Stimulated activated CD4-positive, alpha-beta T cell treated with anti-CD3 and anti-CD28 coated beads, Interleukin-1b, Interleukin-23, amount 100 ng/mL, for 1 hour (primary cell): ENCODE measurements at places on chromosomes 7 and 10.

DNA sequence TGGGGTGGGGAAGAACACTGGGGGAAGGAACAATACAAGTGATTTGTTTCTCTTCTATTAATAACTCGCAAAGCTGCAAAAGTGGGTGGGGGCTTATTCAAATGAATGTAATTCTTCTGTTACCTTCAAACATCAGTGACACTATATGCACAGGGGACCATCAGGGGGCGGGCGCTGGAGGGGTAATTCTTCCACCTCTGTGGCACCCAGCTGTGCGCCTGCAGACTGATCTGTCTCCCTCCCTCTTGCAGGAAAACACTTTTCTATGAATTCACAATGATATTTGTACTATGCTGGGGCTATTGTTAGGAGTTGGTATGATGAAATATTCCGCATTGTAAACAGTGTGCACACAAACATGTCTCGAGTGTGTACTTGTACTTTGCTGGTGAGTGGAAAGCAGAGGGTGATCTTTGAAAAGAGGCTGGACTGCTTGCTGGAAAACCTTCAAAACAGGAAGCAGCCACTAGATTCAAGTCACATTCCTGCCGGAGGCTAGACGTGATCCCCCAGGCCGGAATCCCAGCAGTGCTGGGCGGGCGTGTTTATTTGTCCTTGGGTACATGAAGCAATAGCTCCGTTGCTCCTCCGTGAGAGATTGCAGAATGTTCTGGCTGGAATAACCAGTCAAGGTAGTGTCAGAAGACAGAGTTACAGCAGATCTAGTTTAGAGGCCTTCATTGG, 15.8 kb upstream of the BNIP3 start:
- no peak for DNase-seq

DNA sequence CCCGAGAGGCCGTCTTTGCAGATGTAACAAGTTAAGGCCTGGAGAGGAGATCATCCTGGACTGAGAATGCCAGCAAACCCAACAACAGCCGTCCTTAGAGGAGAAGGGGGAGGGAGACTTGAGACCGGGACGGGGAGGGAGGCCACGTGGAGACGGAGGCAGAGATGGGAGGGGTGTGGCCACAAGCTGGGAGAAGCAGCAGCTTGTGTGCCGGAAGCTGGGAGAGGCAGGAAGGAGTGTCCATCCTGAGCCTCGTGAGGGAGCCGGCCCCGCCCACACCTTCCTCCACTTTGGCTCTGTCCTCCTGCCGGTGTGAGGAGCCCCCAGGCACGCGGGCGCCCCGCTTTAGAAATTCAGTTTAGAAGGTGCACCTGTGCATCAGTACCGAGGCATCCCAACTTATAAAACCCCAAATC, 95.7 kb downstream of the DNAJB6 start:
- DNase-seq, result no peak

GRCh38 chr7:34222722-34223121, 317.4 kb downstream of the BMPER start:
- DNase-seq, result no peak

GRCh38 chr10:58517081-58517480, 4.4 kb downstream of the BICC1 start:
- no peak for DNase-seq

GRCh38 chr7:22127835-22128527, 182.3 kb upstream of the CDCA7L start:
- no peak for DNase-seq

GRCh38 chr10:129897871-129898626, 66.0 kb downstream of the EBF3 start:
- DNase-seq, result no peak

- no peak for DNase-seq
These were observed 27.0 kb upstream of the CDK13 start for GRCh38 chr7:39923091-39923490.

DNA sequence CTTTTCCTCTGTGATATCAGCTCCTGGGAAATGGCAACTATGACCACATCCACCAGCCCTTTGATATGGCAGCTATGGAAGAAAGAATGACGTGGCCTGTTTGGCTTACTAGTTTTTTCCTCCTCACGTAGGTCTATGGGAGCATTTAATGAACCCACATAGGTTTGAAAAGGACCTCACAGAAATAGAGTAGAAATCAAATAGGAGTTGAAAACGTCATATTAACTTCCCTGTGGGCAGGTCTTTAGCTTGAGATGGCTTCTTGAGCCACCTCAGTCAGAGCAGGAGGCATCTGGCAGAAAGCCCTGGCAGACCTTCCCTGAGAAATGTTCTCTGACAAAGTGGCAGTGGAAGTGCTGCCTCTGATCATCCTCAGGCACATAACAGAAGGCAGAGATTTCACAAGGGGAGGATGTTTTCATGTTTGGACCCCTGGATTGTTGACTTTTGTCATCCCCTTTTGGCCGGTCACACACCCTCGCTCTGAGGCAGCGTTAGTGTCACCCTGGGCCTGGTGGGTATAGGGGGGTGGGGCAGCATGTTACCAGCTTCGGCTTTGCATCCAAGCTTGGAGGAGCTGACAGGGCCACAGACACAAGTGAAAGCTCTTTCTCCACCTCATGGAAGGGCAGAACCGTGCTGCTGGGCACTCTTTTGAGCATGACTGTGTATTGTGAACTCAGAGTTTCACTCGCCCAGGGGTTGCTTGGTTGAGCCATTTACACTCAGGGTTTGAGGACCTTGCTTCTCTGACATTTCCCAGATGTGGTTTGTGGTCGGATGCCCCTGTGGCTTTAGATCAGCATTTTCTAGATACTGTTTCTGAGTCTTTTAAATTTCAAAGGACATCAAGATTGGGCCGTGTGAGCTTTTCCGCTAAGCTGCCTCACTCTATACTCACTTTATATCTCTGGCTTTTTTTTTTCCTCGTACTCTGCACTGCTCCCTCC, 184.2 kb downstream of the STK31 start:
- DNase-seq, result no peak

- DNase-seq, result no peak
These were observed 9.9 kb upstream of the GNAI1 start for GRCh38 chr7:80124526-80125264.

DNA sequence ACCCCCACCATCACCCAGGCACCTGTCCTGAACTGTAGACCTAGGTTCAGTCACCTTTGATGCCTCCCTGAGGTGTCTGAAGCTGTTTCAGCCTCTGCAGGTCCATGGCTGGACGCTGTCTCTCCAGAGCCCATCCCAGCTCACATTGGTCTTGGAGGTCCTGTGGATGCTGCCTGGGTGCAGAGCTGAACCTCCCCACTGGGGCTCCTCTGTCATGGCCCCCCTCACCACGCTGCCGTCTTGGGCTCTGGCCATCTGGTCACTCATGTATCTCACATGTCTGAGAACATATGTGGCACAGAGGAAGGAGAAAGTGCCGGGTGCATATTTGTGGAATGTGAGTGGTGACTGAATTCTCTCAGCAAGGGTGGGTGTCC, 108.9 kb downstream of the NKX6-2 start:
- DNase-seq, result no peak

DNA sequence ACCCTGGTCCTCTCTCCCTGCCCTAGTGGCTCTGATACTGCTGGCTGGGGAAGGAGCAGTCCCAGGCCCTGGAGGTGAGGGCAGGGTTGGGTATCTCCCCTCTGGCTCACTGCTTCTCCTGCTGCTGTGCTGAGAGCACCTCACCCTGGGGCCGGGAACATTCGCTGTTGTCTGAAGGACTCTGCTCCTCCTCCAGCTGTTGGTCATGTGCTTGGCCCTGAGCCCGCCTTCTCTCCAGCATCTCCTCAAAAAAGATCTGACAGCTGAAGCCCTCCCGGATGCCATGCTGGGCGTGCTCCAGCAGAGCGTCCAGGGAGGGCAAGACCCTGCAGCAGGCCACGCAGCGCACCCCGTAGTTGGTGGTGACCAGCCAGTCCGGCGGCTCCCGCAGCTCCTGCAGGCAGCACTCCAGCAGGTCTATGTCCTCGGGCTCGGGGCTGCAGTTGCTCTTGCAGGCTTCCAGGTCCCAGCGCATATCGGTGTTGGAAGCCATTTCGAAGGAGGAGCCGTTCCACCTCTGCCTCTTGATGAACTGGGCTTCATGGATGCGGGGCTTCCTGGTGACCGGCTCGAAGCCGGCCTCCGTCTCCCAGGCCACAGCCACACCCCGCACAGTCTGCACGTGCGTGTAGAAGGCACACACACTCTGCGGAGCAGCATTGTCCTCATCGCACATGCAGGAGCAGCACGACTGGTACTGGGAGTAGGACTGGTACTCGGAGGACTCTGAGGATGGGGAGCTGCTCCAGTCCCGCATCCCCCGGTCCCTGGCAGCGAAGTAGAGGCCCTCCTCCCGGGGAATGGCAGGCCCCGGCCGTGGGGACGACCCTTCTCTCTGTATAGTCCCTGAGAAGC, 2.1 kb downstream of the FAM170B start:
- DNase-seq, result no peak

DNA sequence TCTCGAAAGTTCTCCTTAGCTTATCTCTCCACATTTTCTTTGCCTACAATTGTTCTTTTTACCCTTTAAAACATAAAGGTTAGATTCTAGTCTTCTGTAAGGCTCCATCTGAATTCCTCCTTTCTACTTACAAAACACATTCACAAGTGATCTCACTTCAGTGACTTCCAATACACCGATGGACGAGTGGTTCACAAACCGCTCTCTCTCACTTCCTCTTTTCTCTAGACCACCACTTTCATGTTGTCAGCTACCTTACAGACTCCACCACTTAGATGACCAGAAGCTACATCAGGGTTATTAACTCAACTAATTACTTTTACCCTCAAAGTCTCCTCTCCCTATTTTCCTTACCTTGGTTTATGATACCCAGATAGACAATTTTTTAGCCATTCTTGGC, 11.8 kb downstream of the MET start:
- DNase-seq, result no peak

GRCh38 chr7:152870106-152870693, 110.6 kb downstream of the ACTR3B start:
- DNase-seq, result no peak

DNA sequence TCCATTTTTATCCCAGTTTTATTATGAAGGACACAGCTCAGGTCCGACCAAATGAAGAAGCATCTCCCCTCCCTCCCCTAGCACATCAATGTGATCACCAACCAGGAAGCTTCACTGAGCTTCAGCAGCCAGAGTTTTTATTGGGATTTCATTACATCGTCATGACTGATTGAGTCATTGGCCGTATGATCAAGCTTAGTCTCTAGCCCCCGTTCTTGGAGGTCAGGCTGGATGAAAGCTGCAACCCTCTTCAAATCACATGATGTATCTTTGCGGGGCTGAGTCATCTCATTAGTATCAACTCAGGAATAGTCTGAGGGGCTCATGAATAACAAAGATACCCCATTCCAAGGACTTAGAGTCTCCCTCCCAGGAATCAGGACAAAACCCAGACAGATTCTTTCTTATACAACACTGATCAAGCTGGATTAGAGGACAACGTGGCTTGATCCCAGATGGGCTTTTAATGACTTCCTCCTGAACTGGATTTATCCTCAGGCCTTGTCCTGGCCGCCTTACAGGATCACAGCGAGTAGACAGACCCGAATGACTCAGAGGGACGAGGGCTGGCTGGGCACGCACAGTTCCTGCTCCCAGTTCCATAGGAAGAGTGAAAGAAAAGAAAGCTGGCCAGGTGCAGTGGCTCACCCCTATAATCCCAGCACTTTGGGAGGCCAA, 14.5 kb downstream of the LIMK1 start:
- DNase-seq, result no peak
